Femur (tissue), 1 donor: ENCODE measurements at places on chromosomes 4 and X.

DNA sequence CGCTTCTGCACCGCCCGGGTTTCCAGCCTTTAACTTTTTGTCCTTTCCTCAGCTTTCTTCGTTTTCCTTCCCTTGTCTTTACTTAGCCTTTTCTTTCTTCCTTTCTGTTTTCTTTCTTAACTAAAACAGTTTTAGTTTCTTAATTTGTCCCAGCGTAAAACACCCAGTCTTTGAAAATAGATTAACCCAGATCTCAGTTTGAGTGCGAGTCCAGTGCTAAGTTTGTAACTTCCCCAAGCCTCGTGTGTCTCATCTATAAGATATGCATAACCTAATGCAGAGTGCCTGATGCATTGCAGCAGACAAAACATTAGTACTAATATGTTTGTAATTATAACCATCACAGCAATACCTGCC, 460 bp upstream of the GEMIN8 start:
- no peak for DNase-seq

- no peak for DNase-seq
Observed at GRCh38 chr4:137980641-137981040, 261.5 kb downstream of the SLC7A11 start.

- no peak for DNase-seq
Observed at GRCh38 chr4:145815027-145815612, 123.5 kb downstream of the ZNF827 start.

- DNase-seq, result no peak
Observed at GRCh38 chr4:175807547-175807946, 4.5 kb downstream of the GPM6A start.

DNA sequence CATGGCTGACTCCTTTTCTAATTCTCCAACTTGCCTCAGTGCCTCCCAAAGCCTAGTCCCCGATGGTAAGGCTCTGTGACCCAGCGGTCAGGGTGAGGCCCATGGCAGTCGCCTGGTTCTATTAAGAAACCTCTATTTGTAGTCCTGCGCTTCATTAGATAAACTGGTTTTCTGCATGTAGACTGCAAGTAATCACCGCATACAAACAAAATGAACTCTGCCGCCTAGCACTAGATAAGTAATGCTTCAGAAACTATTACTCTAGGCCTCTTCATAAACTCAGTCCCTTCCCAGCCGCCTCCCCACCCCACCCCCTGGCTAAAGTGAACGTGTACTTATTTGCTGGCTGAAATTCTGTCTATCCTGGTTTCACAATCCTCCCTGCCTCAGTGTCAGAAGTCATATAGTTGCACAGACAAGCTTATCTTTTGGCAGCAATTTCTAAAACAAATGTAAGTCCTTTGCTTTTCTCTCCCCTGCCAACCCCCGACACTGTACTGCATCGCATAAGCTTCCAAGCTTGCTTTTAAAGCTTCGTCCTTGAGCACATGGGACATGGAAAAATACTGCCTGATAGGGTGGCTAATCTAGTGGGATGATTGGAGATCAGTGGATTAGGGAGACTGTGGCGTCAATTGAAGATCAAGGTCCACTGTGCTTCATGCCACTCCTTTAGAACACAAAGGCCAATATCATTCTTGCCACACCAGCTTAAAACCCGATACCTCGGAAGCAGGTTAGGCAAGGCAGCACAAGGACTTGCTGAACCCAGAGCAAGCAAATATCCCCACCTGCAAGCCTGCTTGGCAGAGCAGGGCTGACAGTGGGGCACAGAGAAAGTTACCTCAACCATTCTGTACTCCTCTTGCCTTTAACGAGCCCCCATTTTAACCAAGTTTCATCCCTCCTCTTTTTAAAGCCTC, 125.8 kb downstream of the IRF2 start:
- DNase-seq, result no peak

GRCh38 chr4:114464726-114465272, 133.8 kb upstream of the UGT8 start:
- DNase-seq, result no peak

DNA sequence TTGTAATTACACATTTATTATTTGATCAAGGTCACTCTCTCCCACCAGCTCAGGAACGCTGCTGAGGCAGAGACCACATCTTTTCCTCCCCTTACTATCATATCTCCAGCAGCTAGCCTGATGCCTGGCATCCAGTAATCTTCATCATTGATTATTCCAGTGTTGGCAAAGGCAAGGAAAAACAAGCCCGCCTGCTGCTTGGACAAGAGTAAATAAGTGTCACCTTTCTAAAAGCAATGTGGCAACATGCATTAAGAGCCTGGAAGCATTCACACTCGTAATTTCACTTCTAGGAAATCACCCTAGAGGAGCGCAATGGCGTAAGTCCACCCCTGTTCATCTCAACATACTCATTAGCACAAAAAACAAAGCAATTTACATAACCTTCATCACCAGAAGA, 54.8 kb downstream of the APLN start:
- no peak for DNase-seq

DNA sequence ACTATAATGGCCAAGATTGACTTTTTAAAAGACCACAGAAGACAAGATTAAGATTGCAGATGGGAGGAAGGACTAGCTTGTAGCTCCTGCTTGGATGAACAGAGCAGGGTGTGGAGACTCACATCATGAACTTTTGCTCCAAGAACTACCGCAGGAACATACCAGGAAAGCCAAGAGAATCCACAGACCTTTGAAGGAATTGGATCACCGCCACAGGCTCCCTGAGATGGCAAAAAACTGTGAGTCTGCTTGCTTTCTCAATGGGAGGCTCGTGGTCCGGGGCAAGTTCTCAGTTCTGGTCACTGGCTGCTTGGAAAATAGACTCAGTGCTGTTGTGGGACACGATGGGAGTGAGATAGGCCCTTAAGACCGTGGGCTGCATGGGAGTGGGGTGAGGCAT, 276.6 kb downstream of the CCSER1 start:
- DNase-seq, result no peak
